Mesothelial cell of epicardium (in vitro differentiated cells): ENCODE measurements at places on chromosomes 6 and 20.

DNA sequence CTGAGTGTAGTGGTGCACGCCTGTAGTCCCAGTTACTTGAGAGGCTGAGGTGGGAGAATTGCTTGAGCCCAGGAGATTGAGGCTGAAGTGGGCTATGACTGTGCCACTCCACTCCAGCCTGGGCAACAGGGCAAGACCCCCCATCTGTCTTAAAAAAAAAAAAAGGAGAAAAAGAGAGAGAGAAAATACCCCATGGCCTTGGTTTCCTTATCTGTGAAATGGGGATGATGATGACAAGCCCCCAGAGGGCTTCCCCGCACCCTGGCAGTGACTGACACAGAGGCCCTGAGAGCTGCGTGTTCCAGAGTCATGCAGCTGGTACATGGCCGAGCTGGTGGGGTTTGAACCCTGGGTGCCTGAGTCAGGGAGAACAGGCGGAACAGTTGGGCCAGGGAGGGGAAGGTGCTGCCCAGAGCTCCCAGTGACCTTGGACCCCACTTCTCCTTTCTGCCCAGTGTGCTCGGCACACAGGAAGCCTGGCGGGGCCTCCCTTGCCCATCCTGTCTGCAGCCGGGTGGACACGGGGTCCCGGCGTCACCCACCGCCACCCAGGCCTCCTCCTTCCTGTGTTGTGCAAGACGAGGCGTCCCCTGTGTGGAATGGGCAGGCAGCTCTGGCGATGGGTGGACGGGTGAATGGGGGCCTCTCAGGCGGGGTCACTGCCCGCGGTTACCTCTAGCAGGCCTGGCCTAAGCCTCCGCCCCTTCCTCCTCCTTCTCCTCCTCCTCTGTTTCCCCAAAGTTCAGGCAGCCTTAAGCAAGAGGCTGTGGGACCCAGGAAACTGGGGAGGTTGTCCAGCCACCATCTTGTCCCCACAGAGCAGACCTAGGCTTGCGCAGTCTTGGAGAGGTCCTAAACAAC is 84.2 kb downstream of the CEBPB start:
- no peaks in the 10 kb centered on the region for H3K36me3 ChIP-seq
- no peak overlapping the region for H3K27ac ChIP-seq
- DNase-seq: no peak
- H3K27me3 ChIP-seq: no peaks in the 10 kb centered on the region

- no peak for DNase-seq
- no peaks in the 10 kb centered on the region for H3K36me3 ChIP-seq
These were observed 213.0 kb upstream of the CDYL start for GRCh38 chr6:4563156-4563555.

GRCh38 chr20:45034436-45034835 is 66.5 kb downstream of the KCNS1 start:
- no peaks in the 10 kb centered on the region for H3K27me3 ChIP-seq
- no peak overlapping the region for H3K4me3 ChIP-seq
- H3K36me3 ChIP-seq: peaks cover 13% of the 10 kb centered on the region
- H3K27ac ChIP-seq: no peak overlapping the region

DNA sequence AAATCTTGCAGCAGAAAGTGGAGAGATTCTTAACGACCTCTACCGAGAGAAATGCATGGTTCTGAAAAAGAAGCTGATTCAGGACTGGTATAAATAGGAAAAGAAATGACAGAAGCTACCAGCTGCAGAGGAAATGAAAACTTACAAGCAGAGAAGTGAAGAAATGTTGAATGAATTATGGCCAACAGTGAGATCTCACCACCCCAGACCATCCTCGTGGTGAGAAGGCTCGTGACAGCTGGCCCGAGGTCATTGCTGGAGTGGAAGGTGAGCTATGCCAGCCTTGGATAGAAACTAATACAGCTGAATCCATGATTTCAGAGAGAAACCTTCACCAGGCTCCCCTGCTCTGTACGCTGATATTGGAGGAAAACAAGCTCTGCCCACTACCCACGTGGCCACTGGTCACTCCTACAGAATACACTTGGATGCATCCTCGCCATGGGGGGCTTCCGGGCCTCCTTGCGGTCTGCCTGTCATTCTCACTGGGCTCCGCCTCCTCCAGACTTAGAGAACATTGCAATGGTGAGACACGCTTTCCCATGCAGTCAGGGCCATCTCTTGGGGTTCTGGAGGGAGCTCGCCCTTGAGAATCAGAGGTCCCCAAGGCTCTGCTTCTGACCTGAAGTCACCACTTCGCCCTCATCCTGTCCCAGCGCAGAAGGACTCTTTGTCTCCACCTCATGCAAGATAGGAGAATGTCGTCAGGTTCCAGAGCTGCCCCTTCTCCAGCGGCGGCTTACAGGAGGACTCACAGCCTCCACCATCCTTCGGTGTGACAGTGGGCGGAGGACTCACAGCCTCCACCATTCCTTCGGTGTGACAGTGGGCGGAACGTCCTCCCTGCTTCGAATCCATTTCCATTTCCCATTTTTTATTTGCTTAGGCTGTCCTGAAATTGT is 10.6 kb upstream of the TUBB2B start:
- H3K27me3 ChIP-seq: peaks cover 11% of the 10 kb centered on the region
- no peak overlapping the region for H3K4me3 ChIP-seq
- no peak overlapping the region for H3K27ac ChIP-seq
- peaks cover 19% of the 10 kb centered on the region for H3K4me1 ChIP-seq
- peak; percentile 11 for DNase-seq

DNA sequence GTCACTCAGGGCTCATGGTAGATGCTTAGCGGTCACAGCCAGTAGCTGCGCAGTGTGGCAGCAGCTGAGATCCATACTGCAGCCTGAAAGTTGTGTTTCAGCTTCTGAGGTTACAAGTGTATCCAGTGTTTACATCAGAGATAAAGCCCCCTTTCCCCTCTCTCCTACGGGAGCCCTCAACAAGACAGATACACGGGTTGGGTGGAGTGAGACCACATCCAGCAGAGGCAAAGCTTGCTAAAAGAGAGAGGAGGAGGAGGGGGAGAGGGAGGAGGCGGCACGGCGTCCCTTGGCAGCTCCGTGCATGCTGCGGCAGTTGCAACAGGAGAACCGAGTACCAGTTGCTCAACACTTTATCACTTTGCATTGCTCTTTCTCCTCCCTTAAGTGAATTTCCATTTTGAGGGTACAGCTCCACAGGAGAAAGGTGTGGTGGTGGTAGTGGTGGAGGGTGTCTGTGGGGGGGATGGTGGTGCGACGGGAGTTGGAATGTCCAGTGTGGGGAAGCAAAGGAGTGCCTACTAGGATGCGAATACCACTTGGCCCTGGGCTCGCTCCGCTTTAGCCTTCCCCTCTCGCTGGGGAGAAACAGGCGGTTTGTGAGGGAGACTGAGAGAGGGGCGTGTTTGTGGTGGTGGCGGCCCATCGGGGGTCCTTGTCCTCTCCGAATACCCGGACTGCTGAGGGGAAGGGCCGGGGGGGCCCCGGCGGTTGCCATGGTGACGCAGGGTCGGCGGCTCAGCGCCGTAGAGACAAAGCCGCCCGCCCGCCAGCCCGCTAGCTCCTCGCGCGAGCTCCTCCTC is 405 bp upstream of the RNF182 start:
- H3K4me3 ChIP-seq: peak overlapping the region; percentile 77
- peak overlapping the region; percentile 58 for H3K27ac ChIP-seq
- DNase-seq: peak; percentile 76
- no peaks in the 10 kb centered on the region for H3K36me3 ChIP-seq
- peaks cover 27% of the 10 kb centered on the region for H3K4me1 ChIP-seq

DNA sequence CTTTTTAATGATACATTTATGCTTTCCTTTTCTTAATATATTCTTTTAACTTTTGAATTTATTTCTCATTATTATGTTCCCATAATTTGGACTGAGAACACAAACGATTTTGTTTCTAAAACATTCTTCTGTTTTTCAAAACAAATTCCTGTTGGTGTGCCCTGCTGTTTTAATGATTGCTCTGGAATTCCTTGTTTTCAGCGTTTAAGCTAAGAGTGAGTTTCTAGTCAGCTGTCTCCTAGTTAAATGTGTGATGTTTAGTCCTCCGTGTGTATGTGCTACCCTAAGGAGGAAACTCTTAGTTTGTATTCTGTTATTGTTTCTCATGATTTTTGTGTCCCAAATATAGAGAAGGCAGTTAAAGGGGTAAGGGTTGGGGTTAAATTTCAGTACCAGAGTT is 306.1 kb upstream of the RGS17 start:
- H3K4me1 ChIP-seq: peaks cover 2% of the 10 kb centered on the region
- H3K27me3 ChIP-seq: no peaks in the 10 kb centered on the region
- no peak overlapping the region for H3K4me3 ChIP-seq
- no peak overlapping the region for H3K27ac ChIP-seq
- DNase-seq: no peak
- no peaks in the 10 kb centered on the region for H3K36me3 ChIP-seq

DNA sequence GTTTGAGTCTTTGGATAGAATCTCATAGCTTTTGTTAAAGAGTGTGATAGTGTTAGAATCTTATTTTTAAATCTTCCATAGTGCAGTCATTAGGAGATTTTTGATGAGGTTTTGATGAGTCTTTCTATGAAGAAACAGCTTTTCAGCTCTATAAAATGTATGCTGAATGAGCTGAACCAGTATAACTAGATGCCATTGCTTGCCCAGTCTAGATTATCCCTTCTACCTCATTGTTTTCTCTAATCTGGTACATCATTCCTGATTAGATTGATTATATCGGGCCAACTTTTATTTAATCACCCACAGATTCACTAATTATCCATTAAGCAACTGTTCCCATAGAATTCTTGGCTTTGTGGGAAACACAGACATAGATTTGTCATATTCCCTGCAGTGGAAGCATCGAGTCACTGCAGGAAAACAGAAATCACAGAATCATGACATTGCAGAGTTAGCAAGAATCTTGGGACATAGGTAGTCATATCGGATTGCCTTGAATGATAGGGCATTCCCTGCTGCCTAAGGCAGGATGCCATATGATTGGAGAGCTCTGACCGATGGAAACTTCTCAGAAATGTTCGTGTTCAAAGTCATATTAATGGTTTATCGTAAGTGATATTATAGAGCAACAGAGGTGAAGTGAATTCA is 882.7 kb upstream of the FLRT3 start:
- H3K4me1 ChIP-seq: peaks cover 42% of the 10 kb centered on the region
- no peak for DNase-seq
- no peak overlapping the region for H3K4me3 ChIP-seq
- H3K27me3 ChIP-seq: no peaks in the 10 kb centered on the region
- peaks cover 11% of the 10 kb centered on the region for H3K36me3 ChIP-seq

- DNase-seq: peak; percentile 45
- H3K4me3 ChIP-seq: peak within 1 kb of the TSS; percentile 81
- H3K4me1 ChIP-seq: peaks cover 27% of the 10 kb centered on the region
- H3K27me3 ChIP-seq: peaks cover 20% of the 10 kb centered on the region
These were observed at the start of gene DAAM2 for GRCh38 chr6:39791850-39792539. DAAM2 (plus strand) TSS chr6:39792376; CDS start chr6:39856303, 63,927 bp downstream.

DNA sequence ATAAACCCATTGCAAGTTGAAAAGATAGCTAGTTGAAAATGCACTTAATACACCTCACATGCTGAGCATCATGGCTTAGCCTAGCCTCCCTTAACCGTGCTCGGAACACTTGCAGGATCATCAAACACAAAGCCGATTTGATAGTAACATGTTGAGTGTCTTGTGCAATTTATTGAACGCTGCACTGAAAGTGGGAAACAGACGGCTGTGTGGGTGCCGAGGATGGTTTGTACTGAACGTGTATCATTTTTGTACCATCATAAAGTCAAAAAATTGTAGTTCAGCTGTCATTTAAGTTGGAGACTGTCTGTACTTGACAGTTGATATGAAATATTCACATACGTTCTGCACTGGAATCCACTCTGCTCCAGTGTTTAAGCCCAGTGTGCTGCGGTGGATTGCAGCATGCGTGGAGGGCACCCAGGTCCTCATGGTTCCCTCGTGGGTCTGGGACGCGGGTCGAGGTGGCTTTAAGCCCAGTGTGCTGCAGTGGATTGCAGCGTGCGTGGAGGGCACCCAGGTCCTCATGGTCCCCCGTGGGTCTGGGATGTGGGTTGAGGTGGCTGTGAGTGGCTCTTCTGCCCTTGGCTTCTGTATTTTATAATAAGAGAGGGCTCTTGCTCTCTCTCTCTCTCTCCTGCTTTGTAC is 77.0 kb downstream of the CDH4 start:
- H3K4me1 ChIP-seq: no peaks in the 10 kb centered on the region
- no peak overlapping the region for H3K4me3 ChIP-seq
- peaks cover 51% of the 10 kb centered on the region for H3K27me3 ChIP-seq
- DNase-seq: no peak
- no peaks in the 10 kb centered on the region for H3K36me3 ChIP-seq

DNA sequence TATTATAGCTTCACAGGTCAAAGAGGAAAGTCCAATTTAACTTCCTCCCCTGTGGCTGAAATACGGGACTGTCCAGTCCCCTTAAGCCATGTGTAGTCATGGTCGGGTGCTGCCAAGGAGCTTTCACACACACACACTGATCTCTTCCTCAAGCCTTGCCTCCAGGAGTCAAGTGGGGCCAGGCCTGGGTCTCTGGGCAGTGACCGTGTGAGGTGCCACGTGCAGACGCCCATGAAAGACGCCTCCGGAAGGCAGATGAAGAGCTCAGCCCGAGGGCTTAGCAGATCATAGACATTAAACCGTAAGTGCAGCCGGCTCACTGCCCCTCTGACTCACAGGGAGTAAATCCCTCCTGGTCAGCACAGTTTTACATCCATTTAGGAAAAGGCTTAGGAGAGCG is 4.2 kb downstream of the GABRR2 start:
- H3K4me1 ChIP-seq: peaks cover 23% of the 10 kb centered on the region
- no peak overlapping the region for H3K4me3 ChIP-seq
- peaks cover 1% of the 10 kb centered on the region for H3K36me3 ChIP-seq
- H3K27ac ChIP-seq: no peak overlapping the region

DNA sequence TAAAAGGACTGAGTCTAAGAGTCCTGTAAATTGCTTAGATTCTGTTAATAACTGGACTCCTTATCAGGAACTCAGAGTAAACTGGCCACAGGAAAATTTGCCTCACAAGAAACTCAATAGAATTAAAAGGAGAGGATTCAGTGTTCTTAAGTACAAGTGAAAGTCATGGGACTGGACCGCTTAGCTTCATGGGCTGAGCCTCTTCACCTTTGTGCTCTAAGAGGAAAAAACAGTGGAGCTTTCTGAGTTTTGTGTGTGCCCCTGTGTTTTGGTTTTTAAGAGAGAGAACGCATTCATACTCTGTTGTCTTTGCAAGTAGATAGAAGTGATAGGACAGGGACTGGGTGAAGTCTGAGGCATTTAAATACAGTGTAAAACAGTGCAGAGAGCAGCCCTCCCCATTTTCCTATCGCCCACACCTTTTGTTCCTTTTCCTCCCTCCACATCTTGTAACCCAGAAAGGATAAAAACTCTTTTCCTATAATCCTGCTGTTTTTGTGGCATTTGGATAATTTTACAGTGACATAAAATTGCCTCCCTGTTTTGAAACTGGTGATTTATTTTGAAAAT is 49.6 kb downstream of the FOXO3 start:
- H3K27ac ChIP-seq: peak overlapping the region; percentile 71
- no peak overlapping the region for H3K4me3 ChIP-seq
- H3K27me3 ChIP-seq: no peaks in the 10 kb centered on the region

- no peak for DNase-seq
- H3K4me3 ChIP-seq: no peak overlapping the region
- peaks cover 3% of the 10 kb centered on the region for H3K36me3 ChIP-seq
- H3K27ac ChIP-seq: no peak overlapping the region
- no peaks in the 10 kb centered on the region for H3K27me3 ChIP-seq
These were observed 257.6 kb upstream of the IMPG1 start for GRCh38 chr6:76330031-76330430.
